ENCODE measurements at places on chromosomes 5 and 9. TPM values are rescaled to one million over a fixed set of nuclear protein-coding genes. Genes with fewer than 3 reads are reported as not detected.

Gene C9orf78
- total RNA-seq, result 25.1 TPM

DNA sequence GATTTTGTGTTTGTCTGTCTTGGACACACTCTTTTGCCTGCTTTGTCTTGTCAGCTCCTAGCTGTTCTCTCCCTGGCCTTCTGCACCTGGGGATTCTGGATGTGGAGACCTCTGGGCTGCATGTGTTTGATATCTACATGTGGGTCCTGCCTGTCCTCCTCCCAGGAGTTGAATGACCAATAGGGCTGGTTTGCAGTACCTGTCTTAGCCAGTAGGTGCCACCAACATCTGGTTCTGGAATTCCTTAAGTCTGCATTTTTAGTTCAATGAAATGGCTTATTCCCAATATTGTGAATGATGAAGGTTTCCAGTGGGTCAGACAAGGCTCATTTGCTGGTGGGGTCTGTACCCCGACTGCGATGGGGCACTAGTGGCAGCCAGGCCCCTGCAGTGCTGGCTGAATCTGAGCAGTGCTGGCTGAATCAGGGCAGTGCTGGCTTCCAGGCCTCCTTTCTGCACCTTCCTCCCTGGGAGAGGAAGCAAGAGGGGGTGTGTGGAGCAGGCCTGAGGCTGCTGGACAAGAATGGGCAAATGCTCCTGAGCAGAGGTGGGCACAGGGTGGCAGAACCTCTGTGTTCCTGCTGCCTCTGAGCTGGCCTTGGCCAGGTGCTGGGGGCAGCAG, 73.3 kb downstream of the RXRA start:
- H3K4me1 ChIP-seq, result peaks cover 32% of the 10 kb centered on the region
- H3K36me3 ChIP-seq, result no peaks in the 10 kb centered on the region
- no peak overlapping the region for H3K4me3 ChIP-seq

GRCh38 chr9:5438301-5439162, 807 bp upstream of the PLGRKT start:
- DNase-seq, result no peak
- peak overlapping the region; percentile 95 for H3K27ac ChIP-seq
- H3K36me3 ChIP-seq, result no peaks in the 10 kb centered on the region
- H3K4me1 ChIP-seq, result peaks cover 13% of the 10 kb centered on the region
- no peaks in the 10 kb centered on the region for H3K27me3 ChIP-seq

GRCh38 chr9:129076640-129077037, 4.3 kb upstream of the DOLPP1 start:
- no peaks in the 10 kb centered on the region for H3K27me3 ChIP-seq
- H3K4me3 ChIP-seq, result no peak overlapping the region
- peaks cover 2% of the 10 kb centered on the region for H3K4me1 ChIP-seq
- H3K36me3 ChIP-seq, result no peaks in the 10 kb centered on the region
- H3K27ac ChIP-seq, result no peak overlapping the region
- no peak for DNase-seq

Gene SLC27A6
- total RNA-seq, result 0.99 TPM

DNA sequence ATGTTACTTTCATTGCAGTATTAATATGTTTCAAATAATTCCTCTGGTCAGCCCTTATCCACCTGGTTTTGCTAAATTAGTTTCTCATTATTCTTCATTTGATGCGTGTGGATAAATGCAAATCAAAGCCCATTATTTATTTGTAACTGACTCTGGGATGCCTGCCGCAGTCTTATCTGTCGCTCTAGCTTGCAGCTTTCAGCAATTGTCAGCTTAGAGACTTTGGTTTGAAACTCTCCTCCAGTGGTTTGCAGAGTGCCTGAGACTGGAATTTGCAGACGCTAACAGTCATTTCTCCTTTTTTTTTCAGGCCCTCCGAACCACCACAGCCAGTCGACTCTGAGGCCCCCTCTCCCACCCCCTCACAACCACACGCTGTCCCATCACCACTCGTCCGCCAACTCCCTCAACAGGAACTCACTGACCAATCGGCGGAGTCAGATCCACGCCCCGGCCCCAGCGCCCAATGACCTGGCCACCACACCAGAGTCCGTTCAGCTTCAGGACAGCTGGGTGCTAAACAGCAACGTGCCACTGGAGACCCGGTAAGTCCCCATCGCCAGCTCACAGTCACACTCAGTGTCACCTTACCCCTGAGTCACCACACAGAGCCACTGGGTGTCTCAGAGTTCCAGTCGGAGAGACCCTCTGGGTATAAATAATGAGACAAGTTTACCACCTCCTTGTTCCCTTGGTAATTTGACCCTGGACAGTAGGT, 339.0 kb upstream of the WWC1 start:
- no peak overlapping the region for H3K27ac ChIP-seq
- peak; percentile 14 for DNase-seq
- no peak overlapping the region for H3K4me3 ChIP-seq
- H3K36me3 ChIP-seq, result no peaks in the 10 kb centered on the region
- H3K27me3 ChIP-seq, result no peaks in the 10 kb centered on the region

- no peaks in the 10 kb centered on the region for H3K36me3 ChIP-seq
- DNase-seq, result no peak
- H3K27ac ChIP-seq, result no peak overlapping the region
These were observed 217.2 kb upstream of the DAPK1 start for GRCh38 chr9:87280421-87280820.

DNA sequence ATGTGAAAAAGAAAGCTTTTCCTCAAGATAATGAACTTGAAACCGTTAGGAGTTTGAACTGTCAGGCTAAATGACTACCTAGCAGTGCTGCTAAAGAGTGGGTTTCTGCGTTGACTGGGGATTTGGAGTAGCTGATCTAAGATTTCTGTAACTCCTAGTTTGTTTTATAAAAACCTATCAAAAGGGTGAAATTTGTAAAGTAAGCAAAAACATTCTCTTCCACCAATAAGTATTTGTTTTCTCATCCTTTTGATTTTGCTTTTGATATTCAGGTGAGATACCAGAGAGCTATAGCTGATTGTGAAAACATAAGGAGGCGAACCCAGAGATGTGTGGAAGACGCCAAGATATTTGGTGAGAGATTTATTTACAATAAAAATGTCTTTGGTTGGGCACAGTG, 4.1 kb downstream of the GRPEL2 start:
- H3K27ac ChIP-seq, result no peak overlapping the region
- no peak overlapping the region for H3K4me3 ChIP-seq

GRCh38 chr5:52771343-52772039, 16.2 kb upstream of the ITGA1 start:
- no peak for DNase-seq
- no peaks in the 10 kb centered on the region for H3K36me3 ChIP-seq
- no peaks in the 10 kb centered on the region for H3K27me3 ChIP-seq
- no peak overlapping the region for H3K27ac ChIP-seq
- no peak overlapping the region for H3K4me3 ChIP-seq
- no peaks in the 10 kb centered on the region for H3K4me1 ChIP-seq

- H3K27ac ChIP-seq, result no peak overlapping the region
- no peaks in the 10 kb centered on the region for H3K36me3 ChIP-seq
- DNase-seq, result no peak
These were observed 67.5 kb downstream of the ZCCHC7 start for GRCh38 chr9:37187713-37188439.

GRCh38 chr5:150051657-150052195, 34.6 kb downstream of the CSF1R start:
- H3K27me3 ChIP-seq, result no peaks in the 10 kb centered on the region
- no peak overlapping the region for H3K27ac ChIP-seq
- peaks cover 26% of the 10 kb centered on the region for H3K36me3 ChIP-seq
- H3K4me1 ChIP-seq, result peaks cover 7% of the 10 kb centered on the region
- H3K4me3 ChIP-seq, result no peak overlapping the region

GRCh38 chr5:11037941-11038340, 276.9 kb upstream of the DAP start:
- H3K27me3 ChIP-seq, result no peaks in the 10 kb centered on the region
- no peak overlapping the region for H3K27ac ChIP-seq
- H3K4me1 ChIP-seq, result peaks cover 15% of the 10 kb centered on the region
- DNase-seq, result no peak

- no peak for DNase-seq
- H3K4me1 ChIP-seq, result peaks cover 12% of the 10 kb centered on the region
- H3K27ac ChIP-seq, result no peak overlapping the region
- H3K36me3 ChIP-seq, result no peaks in the 10 kb centered on the region
- H3K27me3 ChIP-seq, result no peaks in the 10 kb centered on the region
These were observed 545 bp downstream of the PALM2AKAP2 start for GRCh38 chr9:109780453-109781033.

Gene DOCK2
- total RNA-seq, result 3.1 TPM

DNA sequence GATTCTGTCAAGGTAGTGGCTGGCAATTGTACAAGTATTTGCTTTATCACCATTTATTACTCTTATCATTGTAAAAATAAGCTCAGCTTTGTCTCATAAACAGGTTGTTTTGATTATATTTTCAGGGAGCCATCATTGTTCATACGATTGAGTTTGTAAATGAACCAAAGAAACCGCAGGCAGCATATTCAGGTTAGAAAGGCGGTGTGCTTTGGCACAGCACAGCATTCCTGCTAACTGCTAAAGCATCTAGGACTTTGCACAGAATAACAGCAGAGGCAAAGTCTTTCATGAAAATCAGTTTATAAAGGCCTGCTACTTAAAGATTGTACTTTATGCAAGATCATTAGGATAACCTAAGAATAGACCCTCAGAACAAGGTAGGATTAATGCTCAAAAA, 281.5 kb upstream of the SLC24A2 start:
- DNase-seq, result no peak
- no peaks in the 10 kb centered on the region for H3K4me1 ChIP-seq
- H3K4me3 ChIP-seq, result no peak overlapping the region

DNA sequence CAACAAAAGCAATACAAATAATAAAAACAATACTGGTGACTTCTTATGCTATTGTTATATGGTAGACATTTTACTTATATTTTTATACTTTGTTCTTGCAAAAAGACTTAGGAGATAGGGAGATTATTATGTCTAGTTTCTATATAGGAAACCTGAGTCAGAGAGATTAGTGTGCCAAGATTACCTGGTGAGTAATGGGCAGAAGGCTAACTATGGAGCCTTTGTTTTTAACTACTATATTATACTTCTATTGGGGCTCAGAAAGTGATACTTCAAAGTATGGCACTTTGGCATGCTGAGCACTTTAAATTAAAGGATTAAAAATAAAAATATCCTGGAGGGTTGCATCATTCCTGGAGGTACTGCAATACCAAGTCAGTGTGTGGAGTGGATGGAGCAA, 117.5 kb upstream of the CLINT1 start:
- no peaks in the 10 kb centered on the region for H3K27me3 ChIP-seq
- no peaks in the 10 kb centered on the region for H3K4me1 ChIP-seq
- H3K36me3 ChIP-seq, result no peaks in the 10 kb centered on the region

DNA sequence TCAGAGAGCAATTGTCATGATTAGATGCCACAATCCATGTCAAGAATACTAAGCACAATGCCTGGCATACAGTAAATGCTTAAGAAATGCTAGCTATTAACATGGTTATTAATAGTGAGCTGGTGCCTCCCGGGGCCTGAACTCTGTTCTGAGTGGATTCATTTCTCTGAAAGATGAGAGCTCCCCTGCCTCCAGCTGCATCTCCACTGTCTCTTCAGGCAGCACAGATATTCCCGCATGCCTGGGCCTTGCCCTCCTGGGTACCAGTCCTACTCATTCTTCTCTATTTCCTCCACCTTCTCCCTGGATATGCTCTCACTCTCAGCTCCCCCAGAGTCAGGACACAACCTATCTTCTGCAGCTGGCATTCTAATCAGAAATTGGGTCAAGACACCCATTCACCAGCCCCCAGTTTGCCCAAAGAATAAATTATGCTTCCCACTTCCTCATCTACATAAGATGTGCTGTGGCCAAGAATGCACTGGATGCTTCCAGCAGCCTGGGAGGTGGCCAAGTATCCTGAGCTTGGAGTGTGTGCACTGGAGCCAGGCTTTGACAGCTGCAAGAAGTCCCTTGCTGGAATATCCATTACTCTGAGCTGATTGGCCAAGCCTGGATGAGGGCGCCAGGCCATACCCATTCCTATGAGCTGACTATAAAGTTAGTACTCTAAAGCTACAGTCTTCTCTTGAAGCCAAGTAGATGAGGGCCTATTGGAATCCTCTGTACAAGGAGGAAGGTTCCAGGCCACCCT, 669.0 kb downstream of the ACTL7B start:
- H3K4me3 ChIP-seq, result no peak overlapping the region
- H3K27ac ChIP-seq, result no peak overlapping the region
- DNase-seq, result peak; percentile 27
- no peaks in the 10 kb centered on the region for H3K27me3 ChIP-seq
- H3K4me1 ChIP-seq, result no peaks in the 10 kb centered on the region
- H3K36me3 ChIP-seq, result no peaks in the 10 kb centered on the region

Gene TLX3
- total RNA-seq, result not detected
